Endothelial cell of umbilical vein (primary cell): ENCODE measurements at places on chromosomes 16 and 17. TPM values are rescaled to one million over a fixed set of nuclear protein-coding genes. Genes with fewer than 3 reads are reported as not detected.

Gene IRF8
- polyA plus RNA-seq, result 0.08 TPM in 1 of 2 replicates, not detected in the other

Gene GRB2
- 41.8 and 51.5 TPM in 2 replicates for polyA plus RNA-seq

GRCh38 chr17:36742267-36743000 is 141.1 kb downstream of the MRM1 start:
- DNase-seq, result no peak

Gene CTRB1
- polyA plus RNA-seq, result not detected in 2 replicates

DNA sequence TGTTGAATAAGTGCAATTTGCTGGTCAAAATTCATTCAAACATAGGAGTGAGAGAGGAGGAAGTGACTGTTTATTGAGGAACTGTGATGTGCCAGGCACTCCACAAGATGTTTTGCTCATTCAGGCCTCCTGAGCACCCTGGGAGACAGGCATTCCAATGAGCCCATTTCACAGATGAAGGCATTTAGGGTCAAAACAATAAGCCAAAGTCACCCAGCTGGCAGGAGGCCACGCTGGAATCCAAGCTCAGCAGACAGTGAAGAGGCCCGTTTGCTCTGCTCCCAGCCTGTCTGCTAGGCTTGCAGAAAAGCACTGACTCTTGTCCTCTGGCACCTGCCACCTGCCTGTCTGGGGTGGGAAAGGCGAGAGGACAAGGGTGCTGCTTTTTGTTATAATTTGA is 10.1 kb upstream of the SLC25A39 start:
- no peak for DNase-seq

Gene CDRT15L2
- not detected in 2 replicates for polyA plus RNA-seq

DNA sequence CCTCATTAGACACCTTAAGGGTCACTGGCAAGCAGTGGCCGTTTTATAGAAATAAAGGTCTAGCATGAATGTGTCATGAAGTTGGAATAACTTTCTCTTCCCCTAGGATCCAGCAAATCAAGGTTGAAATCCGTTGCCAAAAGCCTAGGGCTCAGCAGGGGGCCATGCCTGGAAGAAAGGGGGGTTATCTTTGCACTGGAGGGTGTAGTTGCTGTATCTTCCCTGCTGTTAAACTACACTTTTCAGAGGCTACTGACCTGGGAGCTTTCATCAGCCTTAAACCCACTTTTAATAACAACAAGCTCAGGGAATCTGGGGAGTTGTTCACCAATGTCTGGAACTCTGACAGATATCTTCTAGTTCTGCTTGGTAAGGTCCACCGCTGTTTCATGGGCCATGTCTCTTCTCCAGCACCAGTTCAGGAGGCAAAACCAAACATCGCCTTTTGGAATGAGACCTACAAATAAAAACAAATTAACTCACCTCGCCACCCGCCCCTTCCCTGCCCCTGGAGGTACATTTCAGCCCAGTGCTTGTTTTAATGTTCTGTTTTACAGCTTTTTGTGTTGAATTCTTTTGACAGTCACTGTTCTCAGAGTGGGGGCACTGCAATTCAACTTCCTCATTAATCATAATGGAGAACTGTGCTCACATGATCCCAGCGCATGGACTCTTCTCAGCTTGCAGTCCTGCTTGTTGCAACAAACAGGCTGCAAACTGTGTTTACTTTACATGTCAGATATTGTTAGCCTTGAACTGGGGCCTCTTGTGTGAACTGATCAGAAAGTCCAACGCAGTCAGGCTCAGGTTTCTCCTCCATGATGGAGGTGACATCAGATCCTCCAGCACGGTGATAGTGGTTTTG is 508.7 kb downstream of the KCNJ2 start:
- no peak for DNase-seq

DNA sequence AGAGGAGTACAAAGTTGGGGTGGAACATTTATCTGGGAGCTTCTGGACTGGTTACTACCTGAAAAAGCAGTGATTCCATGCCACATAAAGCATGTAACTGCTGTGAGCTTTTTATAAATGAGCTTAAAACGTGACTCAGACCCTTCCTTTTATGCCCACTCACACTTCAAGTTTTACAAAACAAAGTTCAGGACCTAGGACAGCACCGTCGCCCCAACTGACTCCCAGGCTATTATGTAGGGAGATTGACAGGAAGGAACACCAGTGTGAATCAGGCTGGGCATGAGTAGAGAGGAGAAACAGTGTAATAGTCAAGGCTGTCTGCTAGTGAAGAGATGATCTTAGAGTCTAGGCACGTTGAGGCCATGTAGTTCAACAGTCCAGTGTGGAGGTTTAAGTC is 91.6 kb upstream of the DNAH9 start:
- no peak for DNase-seq

Gene ASGR2
- not detected in 2 replicates for polyA plus RNA-seq

Gene TMEM100
- 0.05 TPM in 1 of 2 replicates, not detected in the other for polyA plus RNA-seq

Gene UTS2R
- not detected in 2 replicates for polyA plus RNA-seq

DNA sequence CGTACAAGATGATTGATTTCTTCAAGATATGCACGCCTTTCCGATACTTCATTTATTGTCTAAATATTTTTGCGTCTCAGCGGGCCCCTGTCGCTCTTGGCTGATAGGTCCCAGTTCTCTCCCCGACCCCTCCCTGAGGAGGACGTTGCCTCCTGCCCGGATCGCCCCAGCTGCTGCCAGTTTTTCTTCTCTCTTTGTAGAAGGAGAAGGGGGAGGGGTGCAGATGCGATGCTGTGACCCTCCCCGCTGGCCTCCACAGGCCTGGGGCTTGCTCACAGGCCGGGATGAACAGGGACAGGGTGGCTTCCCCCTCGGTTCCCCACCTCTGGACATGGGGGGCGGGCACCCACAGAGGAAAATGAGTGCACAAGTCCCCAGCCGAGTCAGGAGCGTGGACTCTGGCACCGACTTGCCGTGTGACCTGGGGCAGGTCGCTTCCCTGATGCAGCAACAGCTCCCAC is 53.6 kb upstream of the ZC3H18 start:
- no peak for DNase-seq

Gene EPOP
- 0.43 and 0.54 TPM in 2 replicates for polyA plus RNA-seq

- DNase-seq, result no peak
These were observed 2.9 kb downstream of the CLUH start for GRCh38 chr17:2708585-2709182.

Gene MMP2
- 1,508 and 1,752 TPM in 2 replicates for polyA plus RNA-seq

Gene FBXO39
- 2.7 and 3.1 TPM in 2 replicates for polyA plus RNA-seq

- DNase-seq, result no peak
These were observed 122.6 kb upstream of the MED13 start for GRCh38 chr17:62187681-62188080.
